Coronary artery (tissue), 2 donors: ENCODE measurements at places on chromosomes 2 and 18.
A peak's percentile ranks its signal among the peaks of the same experiment; 100 is the strongest.

DNA sequence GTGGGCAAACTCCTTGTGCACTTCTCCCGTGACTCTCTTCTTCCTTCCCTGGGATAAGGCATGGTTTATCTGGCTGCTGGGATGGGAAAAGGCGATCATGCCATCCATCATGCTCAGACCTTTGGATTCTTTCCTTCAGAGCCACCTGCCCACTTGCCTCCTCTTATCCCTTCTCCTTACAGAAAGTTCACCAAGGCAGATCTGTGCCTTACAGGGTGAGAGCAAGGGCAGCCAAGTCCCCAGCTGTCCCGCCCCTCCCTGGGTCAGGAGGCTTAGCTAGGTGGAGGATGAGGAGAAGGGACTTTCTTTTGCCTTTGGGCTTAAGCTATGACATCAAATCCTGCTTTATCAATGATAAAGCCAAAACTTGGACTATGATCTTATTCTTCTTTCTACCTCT, 47.6 kb downstream of the KCNE4 start:
- no peak for DNase-seq

GRCh38 chr2:175009917-175010621, 4.9 kb upstream of the CHN1 start:
- no peak for DNase-seq

DNA sequence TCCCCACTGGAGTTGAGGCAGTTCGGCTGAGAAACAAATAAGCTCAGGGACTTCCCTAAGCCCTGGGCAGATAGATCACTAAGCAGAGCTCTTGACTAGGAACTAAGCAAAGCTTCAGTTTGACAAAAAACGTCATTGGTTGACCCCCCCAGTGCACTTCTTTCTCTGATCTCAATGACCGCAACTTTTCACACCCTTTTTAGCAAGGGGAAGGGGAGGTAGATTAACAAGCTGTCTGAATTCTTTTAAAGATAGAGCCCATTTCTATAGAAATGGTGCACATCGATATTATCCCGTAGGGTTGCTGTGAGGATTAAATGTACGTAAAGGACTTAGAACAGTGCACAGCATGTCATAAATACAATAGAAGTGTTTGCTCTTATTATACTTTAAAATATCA, 42.5 kb downstream of the PIEZO2 start:
- DNase-seq = no peak

- DNase-seq = no peak
These were observed 76.2 kb upstream of the CTAGE1 start for GRCh38 chr18:22493940-22494339.

GRCh38 chr2:9291866-9292265, 85.3 kb downstream of the ASAP2 start:
- no peak for DNase-seq

DNA sequence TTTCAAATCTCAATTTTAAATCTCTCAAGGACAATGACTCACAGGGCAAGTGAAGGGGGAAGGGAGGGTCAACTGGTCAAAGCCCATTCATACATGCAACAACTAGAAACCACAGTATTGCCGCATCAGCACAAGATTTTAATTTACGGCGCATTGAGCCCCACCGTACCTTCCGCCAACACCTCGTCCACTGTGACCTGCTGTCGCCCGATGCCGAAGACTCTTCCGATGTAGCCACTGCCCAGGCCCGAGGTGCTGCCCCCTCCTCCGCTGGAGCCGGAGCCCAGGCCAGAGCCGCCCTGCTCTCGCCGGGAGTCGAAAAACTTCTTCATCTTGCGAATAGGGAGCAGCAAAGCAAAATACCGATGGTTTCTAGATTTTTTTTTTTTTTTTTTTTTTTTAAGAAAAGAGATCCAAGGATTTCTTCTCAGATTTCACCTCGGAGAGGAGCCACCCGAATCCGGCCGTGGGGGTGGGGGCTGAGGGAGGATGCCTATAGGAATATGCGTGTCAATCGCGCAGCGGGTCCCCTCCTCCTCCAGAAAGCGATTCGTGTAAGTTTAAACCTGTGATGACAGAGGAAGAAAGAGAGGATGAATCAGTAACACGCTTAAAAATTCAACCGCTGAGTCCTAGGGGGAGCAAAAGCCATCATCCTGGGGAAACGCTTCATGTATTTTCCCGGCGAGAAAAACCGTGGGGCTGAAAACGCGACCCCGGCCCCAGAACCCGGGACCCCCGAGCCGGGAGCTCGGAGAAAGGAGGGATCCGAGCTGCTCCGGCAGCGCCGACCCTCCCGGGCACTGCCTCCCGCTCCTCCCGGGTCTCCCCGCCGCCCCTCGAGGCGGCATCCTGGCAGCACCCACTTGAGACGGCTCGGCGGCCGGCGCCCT, 584 bp downstream of the AAK1 start:
- no peak for DNase-seq

GRCh38 chr2:216235896-216236295, 126.7 kb downstream of the XRCC5 start:
- no peak for DNase-seq

- DNase-seq = no peak
These were observed 279.2 kb downstream of the ALPK2 start for GRCh38 chr18:58349650-58350049.

DNA sequence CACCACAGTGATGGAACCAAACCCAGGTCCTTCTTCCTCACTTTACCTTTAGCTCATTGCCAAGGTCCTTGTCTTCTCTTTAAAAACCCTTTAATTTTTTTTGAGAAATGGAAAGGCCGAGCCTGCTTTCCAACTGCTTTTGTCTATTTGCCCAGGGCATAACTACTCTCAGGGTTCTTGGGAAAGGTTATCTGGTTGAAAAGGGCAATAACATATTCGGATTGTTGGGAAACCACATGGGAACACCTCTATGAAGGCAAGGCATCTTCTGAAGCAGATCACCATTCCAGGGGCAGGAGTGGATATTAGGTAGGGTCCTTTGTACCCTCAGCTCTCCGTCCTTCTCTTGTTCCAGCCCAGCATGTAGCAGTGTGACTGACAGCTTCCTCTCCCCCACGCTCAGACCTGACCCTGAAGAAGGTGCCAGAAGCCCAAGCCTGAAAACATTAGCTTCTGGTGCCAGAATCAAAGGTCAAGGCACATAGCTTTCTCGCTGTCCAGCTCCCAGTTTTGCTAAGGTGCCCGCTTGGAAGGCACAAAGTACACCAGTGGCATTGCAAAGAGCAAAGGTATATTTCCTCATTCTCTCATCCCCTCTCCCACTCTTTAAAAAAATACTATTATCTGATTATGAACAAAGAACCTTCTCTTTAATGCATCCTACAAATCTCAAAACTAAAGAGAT, 123.2 kb upstream of the LINC00305 start:
- DNase-seq = no peak

DNA sequence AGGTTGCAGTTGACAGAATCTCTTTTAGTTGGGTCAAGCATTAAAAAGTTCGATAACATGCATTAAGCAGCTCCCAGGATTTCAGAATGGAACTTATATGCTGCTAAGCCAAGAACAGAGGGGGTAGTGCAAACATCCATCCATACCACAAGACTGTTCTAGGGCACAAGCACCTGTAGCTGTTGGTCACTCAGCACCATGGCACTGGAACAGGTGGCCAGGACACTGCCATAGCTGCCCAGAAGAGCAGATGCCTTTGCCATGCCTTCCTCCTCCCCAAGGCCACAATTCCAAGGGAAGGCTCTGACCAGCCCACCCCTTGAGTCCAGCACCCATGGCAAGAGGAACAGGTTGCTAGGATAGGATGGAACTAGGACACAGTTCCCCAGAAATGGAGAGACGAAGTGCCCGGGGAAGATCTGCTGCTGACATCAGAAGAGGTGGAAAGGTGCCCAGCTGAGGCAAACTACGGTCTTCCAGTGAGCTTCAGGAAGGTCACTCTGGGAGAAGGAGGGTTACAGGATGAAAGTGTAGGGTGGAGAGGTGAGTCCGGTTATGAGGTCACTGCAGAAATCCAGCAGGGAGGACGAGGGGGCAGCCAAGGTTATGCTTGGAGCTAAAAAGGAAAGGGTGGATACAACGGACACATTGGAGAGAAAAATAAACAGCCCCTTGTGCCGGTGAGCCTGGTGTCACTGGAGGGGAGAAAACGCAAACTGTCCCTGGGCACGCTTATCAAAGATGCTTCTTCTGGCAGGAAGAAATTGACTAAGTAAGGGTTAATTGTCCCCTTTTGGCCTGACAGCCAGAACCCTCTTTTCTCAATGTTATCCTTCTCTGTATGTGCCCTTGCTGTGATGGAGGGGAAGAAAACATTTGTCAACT, 41.9 kb downstream of the C1QL2 start:
- DNase-seq = peak; percentile 26

- no peak for DNase-seq
These were observed 396.9 kb upstream of the TMEFF2 start for GRCh38 chr2:192591617-192592016.
